ENCODE measurements at places on chromosomes 4 and X.

- no peak for DNase-seq
Observed at GRCh38 chrX:37677243-37677642, 8.3 kb upstream of the XK start.

DNA sequence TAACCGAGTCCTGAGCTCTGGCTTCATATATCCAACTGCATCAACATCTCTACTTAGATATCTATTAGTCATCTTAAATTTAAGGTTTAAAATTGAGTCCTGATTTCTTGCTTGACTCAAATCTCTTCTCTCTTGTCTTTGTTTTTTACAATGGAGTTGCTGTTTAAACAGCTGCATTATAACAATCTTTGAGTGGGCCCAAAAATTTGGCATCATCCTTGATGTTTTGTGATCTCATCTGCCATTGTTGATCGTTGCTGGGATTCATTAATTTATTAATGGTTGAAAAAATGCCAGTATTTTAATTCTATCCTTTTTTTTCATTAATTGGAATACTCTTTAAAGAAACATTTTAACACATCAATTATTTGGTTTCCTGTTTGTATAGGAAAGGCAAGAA, 82.2 kb downstream of the STIM2 start:
- no peak for DNase-seq

GRCh38 chr4:122003335-122003734, 51.5 kb upstream of the TRPC3 start:
- no peak for DNase-seq

GRCh38 chr4:6313216-6313615, 43.6 kb downstream of the WFS1 start:
- no peak for DNase-seq

- no peak for DNase-seq
Observed at GRCh38 chr4:72935462-72935861, 134.1 kb downstream of the COX18 start.

GRCh38 chr4:139935911-139936310, 218.1 kb downstream of the MAML3 start:
- no peak for DNase-seq

- DNase-seq = no peak
Observed at GRCh38 chrX:10433296-10433965, 187.0 kb downstream of the MID1 start.

GRCh38 chr4:104417357-104417882, 77.3 kb downstream of the CXXC4 start:
- no peak for DNase-seq
